ENCODE measurements at places on chromosomes 6 and 20. TPM values are rescaled to one million over a fixed set of nuclear protein-coding genes. Genes with fewer than 3 reads are reported as not detected.

The DEFB132 gene
- total RNA-seq: not detected

DNA sequence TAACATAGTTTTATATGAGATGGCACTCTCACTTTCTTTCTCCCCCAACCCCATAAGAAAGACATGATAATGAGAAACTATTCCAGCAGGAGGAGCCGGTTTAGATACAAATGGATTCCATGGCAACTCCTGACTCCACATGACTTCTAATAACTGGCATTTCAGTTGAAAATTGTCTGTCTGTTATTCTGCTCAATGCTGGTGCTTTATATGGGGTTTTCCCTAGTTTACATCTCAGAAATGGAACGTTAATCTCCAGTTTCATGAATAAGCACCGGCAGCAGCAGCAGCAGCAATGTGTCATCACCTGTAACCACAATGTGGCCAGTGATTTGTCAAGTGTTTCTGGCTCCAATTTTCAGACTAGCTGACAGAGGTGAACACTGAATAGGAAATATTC lies 8.0 kb upstream of the SIM1 start:
- DNase-seq: no peak

The SSR1 gene
- 92.1 TPM for total RNA-seq

DNA sequence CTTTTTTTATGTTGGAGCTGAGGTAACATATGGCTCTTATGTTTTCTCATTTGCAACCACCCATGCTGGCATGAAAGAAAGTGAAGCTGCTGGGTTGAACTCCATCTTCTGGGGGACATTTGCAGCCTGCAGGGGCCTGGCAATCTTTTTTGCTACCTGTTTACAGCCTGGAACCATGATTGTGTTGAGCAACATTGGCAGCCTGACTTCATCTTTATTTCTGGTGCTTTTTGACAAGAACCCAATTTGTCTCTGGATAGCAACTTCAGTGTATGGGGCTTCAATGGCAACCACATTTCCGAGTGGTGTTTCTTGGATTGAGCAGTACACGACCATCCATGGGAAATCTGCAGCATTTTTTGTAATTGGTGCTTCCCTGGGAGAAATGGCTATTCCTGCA lies 179.0 kb downstream of the SLC16A10 start:
- no peak for DNase-seq

DNA sequence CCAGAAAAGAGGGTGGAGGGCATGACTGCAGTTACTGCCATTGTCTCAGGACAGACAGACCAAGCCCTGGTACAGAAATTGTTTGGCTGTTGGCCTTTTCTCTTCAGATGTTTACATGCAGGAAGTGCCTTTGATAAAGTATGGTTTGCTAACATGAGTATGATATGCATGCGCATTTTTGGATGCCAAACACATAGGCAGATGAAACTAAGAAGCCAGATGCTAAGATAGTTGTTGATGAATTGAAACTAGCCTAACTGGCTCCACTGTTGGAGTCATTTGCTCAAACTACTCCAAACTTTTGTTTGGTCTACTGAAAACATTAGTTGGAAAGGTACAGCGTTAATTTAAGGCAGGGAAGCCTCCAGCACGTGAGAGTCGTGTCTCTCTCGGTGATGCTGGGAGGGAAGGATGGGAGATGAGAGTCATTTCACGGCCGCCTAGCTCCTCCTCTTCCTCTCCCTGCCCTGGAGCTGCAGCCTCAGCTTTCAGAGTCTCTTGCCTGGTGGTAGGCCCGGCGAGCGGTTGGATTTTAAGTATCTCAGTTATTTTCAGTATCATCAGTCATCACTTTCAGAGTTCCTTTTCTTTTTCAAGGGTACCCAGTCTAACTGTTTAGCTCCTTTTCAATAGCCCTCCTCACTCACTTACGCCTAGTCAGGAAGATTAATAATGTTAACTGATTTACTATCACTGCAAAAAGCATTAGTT lies 29.7 kb downstream of the RREB1 start:
- no peak for DNase-seq

DNA sequence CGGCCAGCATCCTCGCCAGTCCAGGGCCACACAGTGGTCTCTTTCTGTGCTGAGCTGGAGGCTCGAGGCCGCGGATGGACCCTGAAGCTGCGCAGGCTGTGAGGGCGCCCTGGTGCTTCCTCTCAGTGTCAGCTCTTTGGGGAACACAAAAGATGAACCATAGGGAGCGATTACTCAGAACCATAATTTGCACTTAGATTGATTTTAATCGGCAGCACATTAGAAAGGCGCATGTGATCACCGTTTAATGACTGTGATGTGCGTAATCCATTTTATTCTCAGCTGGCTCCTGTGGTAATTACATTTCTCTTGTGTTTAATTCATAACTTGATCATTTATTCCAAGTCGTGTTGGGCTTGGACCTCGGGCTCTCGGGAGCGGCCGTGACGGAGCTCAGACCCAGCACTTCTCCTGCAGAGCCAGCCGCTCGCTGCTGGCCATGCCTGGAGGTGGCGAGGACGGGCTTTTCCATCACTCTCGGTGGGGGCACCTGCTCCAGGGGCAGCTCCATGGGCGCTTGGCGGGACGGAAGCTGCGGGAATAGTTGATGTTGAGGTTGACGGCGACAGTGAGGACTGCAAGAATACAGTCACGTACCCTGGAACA lies 25.6 kb upstream of the NTSR1 start:
- DNase-seq: no peak

- no peak for DNase-seq
Measured at GRCh38 chr20:51526106-51526470, 16.4 kb downstream of the NFATC2 start.

The GATA5 gene
- total RNA-seq: not detected
